ENCODE measurements at places on chromosomes 2 and 18. TPM values are rescaled to one million over a fixed set of nuclear protein-coding genes. Genes with fewer than 3 reads are reported as not detected.

Gene DCDC2C
- total RNA-seq, result not detected

GRCh38 chr2:43515807-43516497 lies 79.9 kb downstream of the THADA start:
- H3K4me3 ChIP-seq, result no peak overlapping the region
- no peaks in the 10 kb centered on the region for H3K36me3 ChIP-seq

- no peak overlapping the region for H3K27ac ChIP-seq
- H3K27me3 ChIP-seq, result no peaks in the 10 kb centered on the region
- no peak overlapping the region for H3K4me3 ChIP-seq
- DNase-seq, result no peak
- no peaks in the 10 kb centered on the region for H3K36me3 ChIP-seq
- peaks cover 6% of the 10 kb centered on the region for H3K4me1 ChIP-seq
Measured at GRCh38 chr2:234967201-234967869, 15.5 kb downstream of the SH3BP4 start.

GRCh38 chr18:45825258-45826044 lies at the start of gene SIGLEC15:
Gene SIGLEC15 (plus strand): TSS chr18:45825675. CDS start chr18:45825729, 54 bp downstream.
- DNase-seq, result no peak
- no peaks in the 10 kb centered on the region for H3K27me3 ChIP-seq
- no peak within 1 kb of the TSS for H3K4me3 ChIP-seq
- H3K4me1 ChIP-seq, result peaks cover 11% of the 10 kb centered on the region
- no peak within 1 kb of the TSS for H3K27ac ChIP-seq

Gene POTEC
- total RNA-seq, result not detected

GRCh38 chr2:133755480-133756300 lies 187.4 kb upstream of the NCKAP5 start:
- H3K27me3 ChIP-seq, result no peaks in the 10 kb centered on the region
- no peaks in the 10 kb centered on the region for H3K36me3 ChIP-seq
- H3K4me3 ChIP-seq, result no peak overlapping the region
- DNase-seq, result no peak

DNA sequence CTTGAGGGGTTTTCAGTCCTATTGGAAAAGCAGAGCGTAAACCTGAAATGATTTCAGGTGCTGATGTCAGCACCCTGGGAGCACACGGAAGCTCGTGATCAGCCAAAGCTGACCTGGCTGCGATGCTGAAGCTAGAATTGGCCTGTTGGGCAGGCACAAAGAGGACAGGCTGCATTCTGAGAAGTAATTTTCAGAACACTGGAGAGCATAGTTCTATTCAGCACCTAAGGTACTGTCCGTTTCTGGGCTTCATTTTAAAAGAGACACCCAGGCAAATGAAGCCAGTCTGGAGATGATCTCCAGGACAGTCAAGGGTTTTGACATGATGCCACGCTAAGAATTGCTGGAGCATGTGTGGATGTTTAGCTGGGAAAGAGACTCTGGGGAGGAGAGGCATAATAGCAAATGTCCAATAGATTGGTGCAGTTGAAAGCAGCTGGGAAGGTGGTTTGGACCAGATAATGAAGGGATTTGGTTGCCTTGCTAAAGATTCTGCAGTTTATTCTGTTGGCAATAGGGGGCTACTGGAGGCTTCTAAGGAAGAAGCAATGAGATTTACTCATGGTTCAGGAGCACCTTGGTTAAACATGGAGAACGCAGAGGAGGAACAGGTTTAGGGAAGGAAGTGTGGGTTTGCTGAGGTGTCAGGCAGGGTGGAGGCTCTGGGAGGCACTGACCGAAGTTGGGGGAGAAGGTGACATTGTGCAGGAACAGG lies 86.6 kb downstream of the ACOXL start:
- H3K36me3 ChIP-seq, result no peaks in the 10 kb centered on the region
- no peak for DNase-seq
- no peak overlapping the region for H3K27ac ChIP-seq
- no peak overlapping the region for H3K4me3 ChIP-seq

DNA sequence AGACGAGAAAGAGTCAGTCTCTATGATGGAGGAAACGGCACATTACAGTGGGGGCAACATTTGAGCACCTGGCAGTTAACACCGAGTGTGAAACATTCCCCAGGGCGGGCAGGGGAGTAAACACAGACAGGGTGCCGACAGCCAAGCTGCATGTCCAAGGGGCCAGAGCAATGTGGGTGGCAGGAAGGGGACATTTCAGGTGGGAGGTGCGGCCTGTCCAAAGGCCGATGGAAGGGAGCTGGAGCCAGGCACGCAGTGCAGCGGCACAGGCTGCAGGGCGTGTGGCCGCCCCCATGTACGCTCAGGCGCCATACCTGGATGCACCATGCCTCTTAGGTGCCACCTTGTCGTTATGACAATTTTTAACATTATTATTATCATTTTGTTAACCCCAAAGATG lies 43.3 kb downstream of the TIMM21 start:
- no peak for DNase-seq
- H3K27ac ChIP-seq, result no peak overlapping the region
- no peaks in the 10 kb centered on the region for H3K27me3 ChIP-seq
- no peaks in the 10 kb centered on the region for H3K36me3 ChIP-seq
- H3K4me1 ChIP-seq, result no peaks in the 10 kb centered on the region

Gene WDR43
- total RNA-seq, result 22.6 TPM

- no peak for DNase-seq
- no peaks in the 10 kb centered on the region for H3K27me3 ChIP-seq
Measured at GRCh38 chr2:60992985-60993392, 24.5 kb upstream of the PEX13 start.

- no peak overlapping the region for H3K27ac ChIP-seq
- H3K36me3 ChIP-seq, result no peaks in the 10 kb centered on the region
- DNase-seq, result no peak
- H3K4me1 ChIP-seq, result no peaks in the 10 kb centered on the region
- H3K4me3 ChIP-seq, result no peak overlapping the region
Measured at GRCh38 chr18:57856128-57856527, 53.0 kb upstream of the ATP8B1 start.

DNA sequence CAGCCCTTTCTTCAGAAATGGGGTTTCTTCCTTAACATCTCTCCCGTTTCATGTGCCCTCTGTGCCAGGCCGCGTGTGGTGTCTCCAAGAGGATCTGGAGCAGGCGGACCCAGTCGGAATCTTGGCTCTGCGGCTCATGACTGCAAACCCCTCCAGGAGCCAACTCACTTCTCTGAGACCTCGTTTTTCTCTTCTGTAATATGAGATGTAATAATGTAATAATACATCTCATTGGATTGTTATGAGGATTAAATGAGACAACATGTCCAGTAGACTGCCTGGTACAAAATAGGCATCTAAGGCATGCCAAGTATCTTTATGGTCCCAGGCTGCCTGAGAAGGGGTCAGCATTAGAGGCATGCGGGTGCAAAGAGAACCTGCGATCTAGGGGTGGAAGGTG lies 221.3 kb upstream of the REV1 start:
- no peaks in the 10 kb centered on the region for H3K27me3 ChIP-seq
- H3K4me1 ChIP-seq, result no peaks in the 10 kb centered on the region
- H3K4me3 ChIP-seq, result no peak overlapping the region
- H3K27ac ChIP-seq, result no peak overlapping the region
- DNase-seq, result no peak
- H3K36me3 ChIP-seq, result no peaks in the 10 kb centered on the region

GRCh38 chr2:239567786-239568185 lies 167.0 kb upstream of the HDAC4 start:
- H3K4me1 ChIP-seq, result no peaks in the 10 kb centered on the region
- no peak overlapping the region for H3K4me3 ChIP-seq
- no peak for DNase-seq
- H3K36me3 ChIP-seq, result no peaks in the 10 kb centered on the region
- no peaks in the 10 kb centered on the region for H3K27me3 ChIP-seq

DNA sequence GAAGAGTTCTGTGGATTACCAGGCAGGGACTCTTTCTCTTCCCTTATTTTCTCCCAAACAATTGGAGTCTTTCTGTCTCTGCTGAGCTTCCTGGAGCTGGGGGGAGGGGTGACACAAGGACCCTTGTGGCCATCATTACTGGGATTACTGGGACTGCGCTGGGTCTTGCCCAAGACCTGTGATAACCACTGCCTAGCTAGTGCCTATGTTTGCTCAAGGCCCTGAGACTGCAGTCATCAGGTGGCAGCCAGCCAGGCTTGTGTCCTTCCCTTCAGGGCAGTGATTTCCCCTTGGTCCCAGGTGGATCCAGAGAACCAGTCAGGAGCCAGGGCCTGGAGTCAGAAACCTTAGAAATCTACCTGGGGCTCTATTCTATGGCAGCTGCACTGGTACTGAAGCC lies 355.6 kb downstream of the PARD3B start:
- DNase-seq, result no peak
- no peaks in the 10 kb centered on the region for H3K27me3 ChIP-seq
- H3K4me3 ChIP-seq, result no peak overlapping the region

Gene HOXD13
- total RNA-seq, result not detected

GRCh38 chr2:111708476-111709180 lies 175.4 kb downstream of the ANAPC1 start:
- H3K4me3 ChIP-seq, result no peak overlapping the region
- no peak for DNase-seq
- no peaks in the 10 kb centered on the region for H3K4me1 ChIP-seq
- no peaks in the 10 kb centered on the region for H3K27me3 ChIP-seq
- no peak overlapping the region for H3K27ac ChIP-seq
